ENCODE measurements at places on chromosomes 12 and 14. TPM values are rescaled to one million over a fixed set of nuclear protein-coding genes. Genes with fewer than 3 reads are reported as not detected.

Gene CLEC2B
- total RNA-seq: 0.23 TPM

Gene ST8SIA1
- 0.23 TPM for total RNA-seq

Gene DPY19L2
- total RNA-seq: 0.14 TPM

Gene ARHGEF25
- 0.19 TPM for total RNA-seq

Gene MANSC1
- 10.6 TPM for total RNA-seq

Gene MYO1H
- 1.3 TPM for total RNA-seq

Gene NUP107
- 45.6 TPM for total RNA-seq

Gene MLXIP
- 15.2 TPM for total RNA-seq

Gene ZNF891
- 0.42 TPM for total RNA-seq

Gene CD163
- not detected for total RNA-seq

Gene SEL1L
- total RNA-seq: 16.5 TPM

Gene RHOJ
- 0.21 TPM for total RNA-seq

Gene KRT78
- 2.2 TPM for total RNA-seq

Gene SRRM4
- total RNA-seq: not detected

Gene RNASE7
- 2.2 TPM for total RNA-seq

Gene LMO3
- total RNA-seq: 10.9 TPM

Gene JAG2
- 89.4 TPM for total RNA-seq

Gene HOXC9
- not detected for total RNA-seq

Gene EFS
- total RNA-seq: 23.2 TPM

Gene RPL10L
- not detected for total RNA-seq

Gene SLCO1B3
- total RNA-seq: not detected

Gene CFAP251
- 37.9 TPM for total RNA-seq

Gene BEGAIN
- 0.21 TPM for total RNA-seq

Gene DDX54
- total RNA-seq: 73.8 TPM

Gene STAC3
- 1.1 TPM for total RNA-seq

Gene CLBA1
- total RNA-seq: 10.7 TPM

Gene NUMB
- 24.3 TPM for total RNA-seq

Gene FAM181A
- 0.99 TPM for total RNA-seq

Gene SYNE3
- total RNA-seq: 1.2 TPM

Gene VTI1B
- 54.3 TPM for total RNA-seq

Gene IAPP
- total RNA-seq: not detected

Gene PRPH
- not detected for total RNA-seq

Gene NINJ2
- not detected for total RNA-seq

Gene CEBPE
- total RNA-seq: not detected

Gene KRT6C
- total RNA-seq: 261 TPM

Data from airway epithelial cell (primary cell).